NCI-H774 (cell line): ENCODE measurements at places on chromosomes 13 and 19.
A peak's percentile ranks its signal among the peaks of the same experiment; 100 is the strongest.

DNA sequence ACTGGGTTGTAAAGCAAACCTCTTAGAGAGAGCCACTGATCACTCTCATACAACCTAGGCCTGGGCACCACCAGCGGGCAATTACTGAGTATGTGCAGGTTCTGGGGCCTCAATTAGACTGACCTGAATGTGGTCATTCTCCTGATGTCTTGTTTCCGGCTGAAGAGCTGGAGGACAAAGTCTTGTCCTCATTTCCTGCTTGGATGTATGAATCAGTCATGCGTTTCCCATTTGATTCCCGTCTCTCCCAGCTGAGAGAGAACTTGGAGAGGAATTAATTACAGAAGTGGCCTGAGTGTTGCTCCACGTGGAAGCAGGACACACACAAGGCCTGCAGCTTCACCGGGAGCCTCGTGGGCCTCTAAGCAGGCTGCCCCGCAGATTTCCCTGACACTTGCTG is 799.3 kb upstream of the ARGLU1 start:
- no peak for DNase-seq

- no peak for DNase-seq
Measured at GRCh38 chr13:81458170-81458569, 1117.2 kb upstream of the SPRY2 start.

DNA sequence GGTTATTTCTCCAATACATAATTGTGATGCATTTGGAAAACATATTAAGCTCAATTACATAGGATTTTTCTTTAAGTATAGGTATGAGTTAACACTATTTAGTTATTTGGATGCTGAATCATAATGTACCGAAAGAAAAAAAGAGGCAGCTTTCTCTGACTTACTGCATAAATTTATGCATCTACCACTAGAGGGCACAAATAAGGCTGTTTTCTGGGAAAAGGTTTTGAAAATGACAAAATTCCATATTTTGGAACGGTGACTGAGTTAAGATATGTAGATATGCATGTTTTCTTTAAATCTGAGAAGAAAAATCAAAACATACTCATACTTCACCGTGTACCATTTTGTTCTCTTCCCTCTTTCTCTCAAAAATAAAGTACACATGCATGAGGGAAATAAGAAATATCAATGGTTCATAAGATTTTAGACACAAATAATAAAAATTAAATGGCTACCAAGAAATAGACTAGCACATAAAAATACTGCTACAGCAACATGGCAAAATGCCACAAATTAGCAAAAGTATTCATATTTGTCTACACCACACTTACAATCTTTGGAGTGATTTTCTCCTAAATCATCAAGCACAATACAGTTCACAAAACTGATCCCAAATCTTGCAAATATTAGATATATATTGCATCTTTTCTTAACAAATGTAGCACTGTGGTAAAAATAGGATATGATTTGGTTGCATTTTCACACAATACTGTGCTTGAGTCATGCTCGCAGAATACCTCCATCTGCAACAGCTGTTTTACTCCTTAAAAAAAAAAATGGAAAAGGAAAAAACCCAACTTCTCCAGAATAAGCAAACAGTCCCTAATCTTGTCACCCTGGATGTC is 260.0 kb downstream of the FGF14 start:
- peak; percentile 8 for DNase-seq

DNA sequence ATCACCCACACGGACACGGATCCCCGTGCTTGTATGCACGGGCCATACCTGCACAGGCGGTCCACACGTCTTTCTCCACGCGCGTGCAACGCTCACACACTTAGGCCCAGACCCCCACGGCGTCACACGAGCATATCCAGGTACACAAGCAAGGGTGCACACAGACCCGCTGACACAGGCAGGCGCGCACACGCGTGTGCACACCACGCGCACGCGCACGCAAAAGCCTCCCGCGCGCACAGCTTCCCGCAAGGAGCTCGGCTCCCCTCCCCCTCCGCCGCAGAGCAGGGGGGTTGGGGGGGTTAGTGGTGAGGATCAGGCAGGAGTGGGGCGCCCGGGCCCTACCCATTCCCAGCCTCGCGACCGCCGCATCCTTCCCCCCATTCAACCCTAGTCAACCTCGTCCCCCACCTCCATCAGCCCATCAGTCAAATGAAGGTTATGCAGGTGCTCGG is 407 bp downstream of the RAB3A start:
- no peak for DNase-seq

DNA sequence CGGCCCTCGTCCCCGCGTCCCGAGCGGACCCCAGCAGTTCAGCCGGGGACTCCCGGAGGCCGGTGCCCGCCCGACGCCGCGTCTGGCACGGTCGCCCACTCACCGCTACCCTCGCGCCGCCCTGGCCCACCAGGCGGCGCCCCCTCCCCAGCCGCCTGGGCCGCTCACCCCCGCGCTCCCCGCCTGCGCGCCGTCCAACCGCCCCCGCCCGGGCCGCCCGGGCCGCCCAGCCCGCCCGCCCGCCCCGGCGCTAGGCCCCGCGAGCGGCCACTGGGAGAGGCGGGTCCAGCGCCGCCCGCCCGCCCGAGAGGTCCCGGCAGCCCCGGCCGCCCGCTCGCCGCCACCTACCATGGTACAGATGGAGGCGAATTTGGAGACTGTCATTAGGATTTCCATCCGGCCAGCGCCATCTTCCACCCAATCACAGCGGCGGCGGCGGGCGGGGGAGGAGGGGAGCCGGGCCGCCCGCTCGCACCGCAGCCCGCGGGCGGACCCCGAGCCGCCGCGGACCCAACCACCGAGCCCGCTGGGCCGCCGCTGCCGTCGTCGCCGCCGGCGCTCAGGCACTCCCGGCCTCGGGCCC is at the start of gene USP12:
TSS of gene USP12 (minus strand) at position 568 of the 583 bp plus-strand sequence. CDS start at position 396, 172 bp downstream.
- DNase-seq, result no peak

DNA sequence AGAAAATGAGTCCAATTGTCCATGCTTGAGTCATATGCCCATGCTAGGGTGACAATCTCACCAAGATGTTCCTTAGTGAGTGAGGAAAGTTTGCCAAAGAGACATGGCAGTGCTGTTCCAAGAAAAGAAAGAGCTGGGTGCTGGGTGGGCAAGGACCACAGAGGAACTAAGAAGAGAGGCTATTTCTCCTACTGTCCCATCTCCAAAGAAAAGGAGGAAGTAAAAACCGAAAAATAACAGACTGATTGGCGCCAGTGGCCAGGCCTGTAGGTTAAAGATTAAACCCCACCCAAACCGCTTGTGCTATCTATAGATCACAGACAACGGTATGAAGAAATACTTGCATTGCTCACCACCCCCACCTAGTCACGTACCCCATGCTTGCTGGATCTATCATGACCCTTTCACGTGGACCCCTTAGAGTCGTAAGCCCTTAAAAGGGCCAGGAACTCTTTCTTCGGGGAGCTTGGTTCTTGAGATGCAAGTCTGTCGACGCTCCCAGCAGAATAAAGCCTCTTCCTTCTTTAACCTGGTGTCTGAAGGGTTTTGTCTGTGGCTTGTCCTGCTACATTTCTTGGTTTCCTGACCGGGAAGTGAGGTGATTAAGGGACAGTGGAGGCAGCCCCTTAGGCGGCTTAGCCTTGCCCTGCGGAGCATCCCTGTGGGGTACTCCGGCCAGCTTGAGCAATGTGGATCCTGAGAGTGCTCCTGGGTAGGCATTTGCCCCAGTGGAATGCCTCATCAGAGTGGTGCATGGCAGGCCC is 606.5 kb downstream of the UQCRFS1 start:
- DNase-seq, result no peak

GRCh38 chr19:6103217-6103644 is 7.1 kb downstream of the RFX2 start:
- no peak for DNase-seq

- no peak for DNase-seq
Measured at GRCh38 chr19:1417145-1417544, 9.8 kb downstream of the DAZAP1 start.

- peak; percentile 11 for DNase-seq
Measured at GRCh38 chr19:50870417-50871089, 2.7 kb upstream of the KLK2 start.

GRCh38 chr13:90709319-90709718 is 638.2 kb upstream of the MIR17HG start:
- DNase-seq, result no peak

DNA sequence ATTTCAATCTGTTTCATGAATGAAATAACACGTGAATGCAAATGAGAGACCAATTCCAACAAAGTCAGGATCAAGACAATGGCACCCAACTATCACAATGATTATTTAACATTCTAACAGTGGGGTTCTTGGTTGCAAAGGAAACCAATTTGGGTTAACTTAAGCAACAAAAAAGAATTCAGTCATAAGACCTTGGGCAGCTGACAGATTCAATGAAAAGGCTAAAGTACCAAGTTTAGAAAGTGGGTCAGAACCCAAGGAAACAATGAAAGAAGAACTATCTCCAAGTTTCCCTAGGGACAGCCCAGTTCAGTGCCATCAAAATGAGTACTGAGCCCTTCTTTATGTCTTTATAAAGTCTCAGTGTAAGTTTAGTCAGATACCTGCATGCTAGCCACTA is 17.5 kb upstream of the SIGLEC14 start:
- no peak for DNase-seq

DNA sequence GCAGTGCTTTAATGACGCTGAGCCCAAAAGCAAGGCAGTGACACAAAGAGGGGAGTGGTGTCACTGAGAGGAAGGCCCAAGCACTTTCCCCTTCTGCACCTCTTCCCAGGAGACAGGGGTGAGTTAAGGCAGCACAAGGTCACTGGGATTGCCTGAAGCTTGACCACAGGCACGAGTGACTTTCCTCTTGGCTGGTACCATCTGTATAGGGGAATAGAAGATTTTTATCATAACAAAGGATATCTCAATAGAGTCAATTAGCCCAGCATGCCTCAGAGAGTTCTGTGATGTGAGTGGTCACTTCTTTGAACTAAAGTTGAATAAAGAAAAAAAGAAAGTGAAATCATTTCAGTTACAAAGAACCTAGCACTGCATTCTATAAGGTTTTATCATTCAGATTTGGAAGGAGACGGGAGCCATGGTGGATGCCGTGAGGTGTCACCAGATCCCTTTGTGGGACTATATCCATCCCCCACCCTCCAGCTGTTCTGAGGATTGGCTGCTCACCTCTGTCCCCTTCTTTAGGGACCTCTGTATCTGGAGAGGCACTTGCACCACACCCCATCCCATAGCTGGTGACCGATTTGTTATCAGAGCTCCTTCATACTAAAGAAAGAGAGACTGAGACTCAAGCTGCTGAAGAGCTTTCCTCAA is 291.2 kb downstream of the DCT start:
- DNase-seq, result no peak

- DNase-seq, result no peak
Measured at GRCh38 chr13:73900591-73900990, 233.6 kb downstream of the KLF12 start.

- no peak for DNase-seq
Measured at GRCh38 chr13:100423375-100423774, 165.2 kb downstream of the GGACT start.

- no peak for DNase-seq
Measured at GRCh38 chr13:100363285-100363711, 225.3 kb downstream of the GGACT start.

GRCh38 chr13:50235604-50236342 is 220.5 kb downstream of the KCNRG start:
- DNase-seq, result no peak

DNA sequence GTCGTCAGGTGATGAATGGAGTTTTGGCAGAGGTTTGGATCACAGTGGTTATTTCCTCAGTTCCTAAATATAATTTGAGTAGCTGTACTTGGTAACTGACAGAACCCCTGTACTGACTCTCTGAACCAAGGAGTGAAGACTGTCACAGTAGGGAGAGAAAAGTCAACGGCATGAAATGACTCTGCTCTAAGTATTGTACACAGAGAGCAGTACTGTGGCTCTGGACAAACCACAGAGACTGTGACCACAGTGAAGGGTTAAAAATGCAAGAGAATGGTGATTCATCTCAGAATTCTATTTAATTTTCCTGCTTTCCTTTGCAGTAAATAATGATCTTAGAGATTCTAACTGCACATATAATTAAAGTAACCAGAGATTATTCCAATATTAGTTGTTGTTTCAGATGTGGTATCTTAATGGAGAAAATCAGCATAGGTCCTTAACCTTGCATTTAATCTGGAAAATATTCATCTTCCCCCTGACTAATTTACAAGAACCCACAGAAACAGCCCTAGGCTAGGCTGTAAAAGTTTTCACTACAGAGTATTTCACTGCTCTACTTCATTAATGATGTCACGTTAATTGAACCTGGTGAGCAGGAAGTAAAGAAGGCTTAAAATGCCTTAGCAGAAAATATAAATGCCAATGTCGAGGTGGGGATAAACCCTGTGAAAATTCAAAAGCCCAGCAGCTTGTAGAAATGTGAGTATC is 221.9 kb downstream of the LIG4 start:
- no peak for DNase-seq

DNA sequence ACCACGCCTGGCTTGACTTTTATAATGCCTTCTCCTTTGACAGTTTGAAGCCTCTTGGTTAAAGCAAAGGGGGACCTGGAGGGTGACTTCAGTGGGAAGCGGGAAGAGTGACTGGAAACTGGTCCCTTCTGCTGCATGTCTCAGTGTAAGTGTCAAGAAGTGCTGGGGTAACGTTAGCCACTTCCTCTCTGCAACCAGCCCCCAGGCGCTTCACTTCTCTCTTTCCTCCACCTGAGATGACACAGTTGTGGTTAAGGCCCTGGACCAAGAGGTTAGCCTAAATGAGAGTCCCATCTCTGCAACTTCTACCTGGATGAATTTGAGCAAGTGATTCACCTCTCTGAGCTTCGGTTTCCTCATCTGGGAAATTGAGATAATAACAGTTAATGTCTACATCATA is 16.3 kb downstream of the LEUTX start:
- DNase-seq, result no peak

DNA sequence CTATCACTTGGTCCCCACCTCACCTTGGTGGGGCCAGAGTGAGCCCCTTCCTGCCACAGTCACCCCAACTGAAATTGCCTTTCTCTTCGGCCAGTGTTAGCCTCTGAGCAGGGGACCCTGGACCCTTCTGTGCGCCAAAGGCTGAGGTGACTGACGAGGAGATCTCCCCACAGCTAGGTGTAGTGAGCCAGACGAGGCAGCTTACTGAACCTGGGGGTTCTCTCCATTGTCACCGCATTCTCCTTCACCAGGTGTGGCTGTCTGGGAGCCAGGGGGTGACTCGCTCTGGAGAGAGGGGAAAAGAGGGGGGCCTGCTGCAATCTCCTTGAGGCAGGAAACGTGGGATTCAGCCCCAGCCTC is 1.3 kb downstream of the RPS28 start:
- no peak for DNase-seq
